ENCODE measurements at places on chromosomes 3 and 15. TPM values are rescaled to one million over a fixed set of nuclear protein-coding genes. Genes with fewer than 3 reads are reported as not detected.

SAMMSON gene
- not detected for total RNA-seq

GOLGA6L7 gene
- total RNA-seq: not detected

FANCD2OS gene
- total RNA-seq: not detected

PROS1 gene
- 0.43 TPM for total RNA-seq

DNA sequence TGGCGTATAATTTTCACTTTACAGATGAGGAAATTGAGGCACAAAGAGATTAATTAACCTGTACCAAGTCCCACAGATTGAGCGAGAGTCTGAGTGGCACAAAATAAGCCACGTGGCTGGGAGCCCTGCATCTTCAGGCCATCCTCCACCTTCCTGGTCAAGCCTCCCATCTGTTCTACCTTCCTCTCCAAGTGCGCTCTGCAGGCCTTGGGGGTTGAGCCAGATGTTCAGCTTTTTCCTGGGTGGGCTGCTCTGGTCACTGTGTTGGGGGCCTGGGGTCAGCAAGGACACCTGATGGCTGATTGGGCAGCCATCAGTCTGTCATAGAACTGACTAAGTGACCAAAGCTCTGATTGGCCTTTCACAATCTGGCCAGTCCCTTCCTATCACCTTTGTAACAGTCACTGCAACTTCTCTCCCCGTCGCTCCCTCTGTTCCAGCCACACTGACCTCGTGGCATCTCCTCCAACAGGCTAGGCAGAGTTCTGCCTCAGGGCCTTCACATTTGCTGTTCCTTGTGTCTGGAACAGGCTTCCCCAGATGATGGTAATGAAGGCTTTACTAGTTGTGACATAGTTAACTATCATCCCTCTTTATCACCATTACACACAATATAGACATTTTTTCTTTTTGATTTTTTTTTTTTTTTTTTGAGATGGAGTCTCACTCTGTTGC lies 46.8 kb downstream of the SCN5A start:
- H3K27me3 ChIP-seq: peaks cover 6% of the 10 kb centered on the region
- H3K36me3 ChIP-seq: no peaks in the 10 kb centered on the region
- no peaks in the 10 kb centered on the region for H3K4me1 ChIP-seq
- H3K27ac ChIP-seq: no peak overlapping the region

DNA sequence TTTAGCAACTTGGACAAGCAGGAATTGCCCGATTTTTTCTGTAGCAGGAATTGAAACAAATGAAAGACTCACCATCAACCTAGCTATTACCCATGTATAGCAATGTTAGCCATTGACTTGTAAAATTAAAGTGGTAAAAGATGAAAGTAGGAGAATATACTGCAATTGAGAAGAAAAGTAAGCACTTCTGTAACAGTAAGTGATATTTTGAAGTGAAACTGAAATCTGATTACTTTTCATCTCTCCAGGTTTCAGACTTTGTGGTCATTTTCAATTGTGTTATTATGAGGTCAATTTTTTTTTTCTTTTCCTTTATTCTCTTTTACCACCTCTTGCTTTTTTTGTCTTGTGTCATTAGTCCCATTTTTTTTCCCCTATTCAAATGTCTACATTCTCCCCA lies 1078.2 kb downstream of the ZPLD1 start:
- no peak overlapping the region for H3K27ac ChIP-seq
- H3K4me3 ChIP-seq: no peak overlapping the region
- no peaks in the 10 kb centered on the region for H3K4me1 ChIP-seq
- H3K36me3 ChIP-seq: no peaks in the 10 kb centered on the region

DNA sequence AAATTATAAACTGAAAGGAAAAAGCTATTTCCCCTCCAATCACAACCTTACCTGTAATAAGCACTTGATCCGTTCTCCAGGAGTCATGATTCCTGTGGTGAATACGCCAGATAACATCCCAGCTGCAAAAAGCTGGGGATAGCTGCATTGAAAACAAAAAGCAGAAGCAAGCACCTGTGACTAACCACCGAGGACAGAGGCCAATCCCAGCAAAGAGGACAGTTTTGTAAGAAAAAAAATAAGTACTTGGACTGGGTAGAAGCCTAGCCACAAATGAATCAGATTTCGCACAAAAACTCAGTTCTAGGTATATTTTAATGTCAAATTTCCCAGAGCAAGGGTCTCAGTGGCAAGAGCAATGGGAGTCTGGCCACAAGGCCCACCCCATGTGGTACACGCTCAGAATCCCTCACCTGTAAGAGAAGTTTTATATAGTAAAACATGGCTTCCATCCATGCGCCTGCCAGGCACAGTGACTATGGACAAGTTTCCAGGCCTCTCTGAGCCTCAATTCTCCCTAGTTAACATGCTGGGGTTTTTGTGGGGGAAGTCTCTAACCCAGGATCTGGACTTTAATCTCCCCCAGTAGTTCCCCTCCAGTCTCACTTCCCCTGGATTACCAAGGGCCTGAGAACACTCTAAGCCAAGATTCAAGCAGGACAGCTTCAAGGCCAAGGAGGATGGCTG lies 19.2 kb downstream of the SLC25A20 start:
- H3K4me1 ChIP-seq: no peaks in the 10 kb centered on the region
- H3K27ac ChIP-seq: no peak overlapping the region
- no peaks in the 10 kb centered on the region for H3K27me3 ChIP-seq
- peaks cover 7% of the 10 kb centered on the region for H3K36me3 ChIP-seq

GRCh38 chr3:46664188-46664970 lies 29.1 kb downstream of the ALS2CL start:
- DNase-seq: no peak
- no peaks in the 10 kb centered on the region for H3K4me1 ChIP-seq
- H3K4me3 ChIP-seq: no peak overlapping the region
